Cardiac fibroblast (primary cell): ENCODE measurements at places on chromosomes 4 and X.

DNA sequence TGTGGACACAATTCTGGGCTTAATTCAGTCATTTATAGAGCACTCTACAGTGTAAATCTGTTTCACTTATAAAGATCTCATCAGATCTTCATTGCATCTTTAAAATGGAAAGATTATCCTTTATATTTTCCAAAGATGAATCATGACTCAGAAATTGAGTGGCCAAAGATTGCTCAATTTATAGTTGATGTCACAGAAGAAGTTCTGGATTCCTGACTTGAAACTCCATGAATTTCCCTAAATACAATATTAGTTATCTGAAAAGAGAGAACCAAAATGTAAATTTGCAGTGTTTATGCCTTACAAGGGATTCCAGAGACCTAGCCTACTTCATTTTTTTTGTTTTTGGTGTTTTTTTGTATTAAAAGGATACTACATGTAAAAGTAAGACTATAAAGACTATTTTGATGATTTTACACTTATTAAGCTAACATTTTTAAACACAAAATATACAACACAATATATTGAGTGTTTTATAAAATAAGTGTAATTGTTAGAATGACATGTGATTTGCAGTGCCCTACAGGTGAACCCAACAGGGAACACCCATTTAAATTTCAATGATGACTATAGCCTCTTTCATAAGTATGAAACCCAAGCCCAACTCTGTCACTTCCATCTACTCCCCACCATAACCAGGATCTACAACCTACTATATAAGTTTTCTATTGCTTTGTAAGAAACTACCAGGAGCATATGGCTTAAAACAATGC, 183.5 kb downstream of the PCDH7 start:
- DNase-seq, result peak; percentile 37

- DNase-seq, result peak; percentile 73
These were observed 1.9 kb upstream of the HAUS3 start for GRCh38 chr4:2243681-2244380.

- peak; percentile 84 for DNase-seq
These were observed 38.4 kb upstream of the PDLIM3 start for GRCh38 chr4:185573651-185574199.

GRCh38 chr4:124334119-124334518, 378.4 kb downstream of the ANKRD50 start:
- DNase-seq, result peak; percentile 90

GRCh38 chrX:72465889-72466288, 106.8 kb downstream of the HDAC8 start:
- DNase-seq, result no peak

DNA sequence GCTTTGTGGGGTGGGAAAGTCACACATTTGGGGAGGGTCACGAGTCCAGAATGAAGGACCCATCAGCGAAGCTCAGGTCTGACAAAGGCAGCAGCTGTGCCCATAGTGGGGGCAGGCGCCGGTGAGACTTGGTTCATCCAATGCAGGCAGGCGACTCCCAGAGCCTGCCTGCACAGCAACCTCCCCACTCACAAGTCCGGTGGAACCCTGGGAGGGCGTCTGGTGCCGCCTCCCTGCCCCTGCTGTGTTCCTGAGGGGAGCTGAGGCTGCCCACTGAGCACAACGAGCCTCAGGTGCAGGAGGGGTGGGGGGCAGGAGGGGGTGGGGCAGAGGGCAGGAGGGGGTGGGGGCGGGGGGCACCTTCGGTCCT, 13.7 kb downstream of the LRPAP1 start:
- DNase-seq, result no peak

GRCh38 chrX:274904-275475, 6.2 kb upstream of the PLCXD1 start:
- DNase-seq, result no peak

GRCh38 chr4:35025152-35025834, 1219.0 kb downstream of the ARAP2 start:
- DNase-seq, result no peak
